Progenitor cell of endocrine pancreas (in vitro differentiated cells): ENCODE measurements at places on chromosomes 13 and 19.

- DNase-seq = no peak
Measured at GRCh38 chr13:20749377-20749776, 24.4 kb downstream of the EEF1AKMT1 start.

DNA sequence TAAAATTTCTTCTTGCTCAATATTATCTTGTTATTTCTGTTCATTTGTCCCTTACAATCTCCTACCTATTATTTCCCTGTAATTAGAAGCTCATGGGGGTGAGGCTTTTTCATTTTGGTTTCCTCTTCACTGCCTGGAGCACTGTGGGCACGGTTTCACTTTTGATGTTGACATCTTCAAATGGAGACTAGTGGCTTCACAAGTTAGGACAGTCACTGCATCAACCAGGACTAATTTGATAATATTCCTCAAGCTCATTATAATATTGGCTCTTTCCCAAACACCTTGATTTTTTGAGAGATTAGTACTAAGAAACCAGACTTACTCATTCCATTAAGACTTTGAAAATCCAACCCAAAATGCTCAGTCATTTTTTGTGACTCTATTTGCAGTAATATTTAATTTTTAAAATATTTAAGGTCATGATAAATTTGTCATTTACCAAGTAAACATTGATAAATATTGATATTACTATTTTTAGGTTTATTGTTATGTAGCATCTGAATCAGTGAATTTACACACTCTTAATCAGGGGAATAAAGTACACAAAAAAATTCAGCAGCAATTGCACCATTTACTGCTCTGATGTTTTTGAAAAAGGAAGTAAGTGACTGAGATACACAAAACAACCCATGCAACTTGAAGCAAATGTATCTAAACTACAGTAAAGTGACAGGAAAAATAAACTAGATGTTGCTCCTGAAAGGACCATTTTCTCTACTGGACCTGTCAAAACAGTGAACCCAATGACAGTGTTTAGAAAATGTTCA is 28.8 kb upstream of the RCBTB2 start:
- DNase-seq = no peak

DNA sequence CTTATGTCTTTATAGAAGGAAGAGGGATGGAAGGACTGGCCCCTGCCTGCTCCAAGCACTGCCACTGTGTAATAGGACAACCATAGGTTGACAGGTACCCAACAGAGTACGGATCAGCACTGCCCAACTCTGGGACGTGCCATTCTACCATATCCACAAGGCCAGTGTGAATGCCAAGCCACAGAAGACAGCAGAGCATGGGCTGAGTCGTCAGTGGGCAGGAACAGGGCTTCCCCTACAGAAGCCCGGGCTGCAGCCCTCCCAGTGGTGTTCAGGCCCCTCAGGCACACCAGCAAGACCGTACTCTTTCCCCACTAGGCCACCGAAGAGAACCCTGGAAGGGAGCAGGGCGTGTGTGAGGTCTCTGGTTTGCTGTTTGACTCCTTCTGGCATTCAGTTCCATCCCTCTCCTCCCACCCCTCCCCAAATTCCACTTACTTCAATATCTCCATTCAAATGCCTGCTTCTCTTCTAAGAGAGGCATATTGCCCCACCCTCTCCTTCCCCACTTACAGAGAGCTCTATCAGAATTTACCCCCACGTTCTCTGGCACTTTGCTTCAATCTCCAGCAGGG is 209.4 kb downstream of the FOXO1 start:
- no peak for DNase-seq

DNA sequence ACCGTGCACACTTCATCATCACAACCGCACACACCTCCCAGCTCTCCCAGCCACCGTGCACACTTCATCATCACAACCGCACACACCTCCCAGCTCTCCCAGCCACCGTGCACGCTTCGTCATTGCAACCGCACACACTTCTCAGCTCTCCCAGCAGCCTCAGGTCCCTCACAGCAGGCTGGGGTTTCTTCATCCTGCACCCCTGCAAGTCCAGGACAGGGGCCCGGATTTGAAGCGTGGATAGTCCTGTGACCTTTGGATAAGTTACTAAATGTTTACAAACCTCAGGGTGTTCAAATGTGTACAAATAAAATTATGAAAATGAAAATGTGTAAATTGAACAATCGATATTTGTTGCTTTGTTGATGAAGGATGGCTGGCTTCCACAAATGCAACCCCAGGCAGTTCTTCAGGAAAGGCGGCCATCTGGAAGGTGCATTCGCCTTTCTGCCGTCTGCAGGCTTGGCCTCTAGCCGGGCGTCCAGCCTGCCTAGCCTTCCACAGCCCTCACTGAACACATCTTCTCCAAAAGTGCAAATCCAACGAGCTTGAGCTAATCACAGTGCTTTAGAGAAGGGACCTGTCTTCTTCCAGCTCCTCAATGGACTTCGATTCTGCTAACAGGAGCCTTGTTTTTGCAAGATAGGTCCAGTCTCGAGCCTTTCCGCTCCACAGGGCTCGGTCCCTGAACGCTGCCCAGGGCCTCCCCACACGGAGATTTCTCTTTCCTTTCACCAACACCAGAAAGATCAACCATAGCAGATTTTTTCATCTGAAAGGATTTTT is 74.2 kb downstream of the SPACA7 start:
- no peak for DNase-seq

- no peak for DNase-seq
Measured at GRCh38 chr13:76792731-76793347, 93.4 kb downstream of the KCTD12 start.
